ENCODE measurements at places on chromosomes 12 and 14. TPM values are rescaled to one million over a fixed set of nuclear protein-coding genes. Genes with fewer than 3 reads are reported as not detected.

DNA sequence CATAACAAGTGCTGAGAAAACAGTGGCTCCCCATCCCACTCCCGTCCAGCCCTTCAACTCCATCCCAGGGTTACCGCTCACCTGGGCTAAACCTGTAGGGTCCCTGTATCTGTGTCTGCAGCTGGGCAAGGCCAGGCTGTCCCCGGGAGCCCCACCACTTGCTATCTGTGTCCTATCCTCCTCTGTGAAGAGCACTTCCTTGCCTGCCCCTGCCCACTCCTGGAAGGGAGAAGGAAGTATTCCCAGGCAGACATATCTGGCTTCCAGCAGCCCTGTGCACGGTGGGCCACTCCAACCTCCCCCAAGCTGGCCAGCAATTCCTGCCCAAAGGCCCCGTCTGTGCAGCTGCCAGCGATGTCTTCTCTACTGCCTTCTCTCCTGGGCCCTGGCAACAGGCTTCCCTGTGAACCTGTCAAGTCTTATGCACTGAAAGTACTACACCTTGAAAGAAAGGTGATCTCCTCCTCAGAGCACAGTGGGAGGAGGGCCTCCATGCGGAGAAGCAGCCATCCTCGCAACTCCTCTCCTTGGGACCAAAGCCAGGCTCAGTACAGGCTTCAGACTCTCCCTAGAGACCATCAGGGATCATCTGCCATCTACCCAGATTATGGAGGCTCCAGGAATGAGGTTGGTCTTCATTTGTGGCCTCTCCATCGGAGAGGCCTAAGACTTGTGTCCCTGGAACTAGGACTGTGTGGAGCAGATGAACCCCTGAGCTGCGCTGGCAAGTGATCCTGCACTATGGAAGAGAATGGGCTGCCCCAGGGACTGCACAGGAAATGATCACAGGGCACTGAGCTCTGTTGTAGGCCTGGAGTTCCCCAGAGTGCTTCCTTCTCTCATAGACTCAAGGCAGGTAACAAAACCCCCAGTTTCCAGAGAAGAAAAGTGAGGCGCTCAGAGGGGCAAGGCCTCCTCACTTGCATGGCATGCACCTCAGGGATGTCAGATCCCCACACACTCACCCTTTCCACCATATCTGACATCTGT lies 663.6 kb downstream of the BCL11B start:
- DNase-seq: no peak

DNA sequence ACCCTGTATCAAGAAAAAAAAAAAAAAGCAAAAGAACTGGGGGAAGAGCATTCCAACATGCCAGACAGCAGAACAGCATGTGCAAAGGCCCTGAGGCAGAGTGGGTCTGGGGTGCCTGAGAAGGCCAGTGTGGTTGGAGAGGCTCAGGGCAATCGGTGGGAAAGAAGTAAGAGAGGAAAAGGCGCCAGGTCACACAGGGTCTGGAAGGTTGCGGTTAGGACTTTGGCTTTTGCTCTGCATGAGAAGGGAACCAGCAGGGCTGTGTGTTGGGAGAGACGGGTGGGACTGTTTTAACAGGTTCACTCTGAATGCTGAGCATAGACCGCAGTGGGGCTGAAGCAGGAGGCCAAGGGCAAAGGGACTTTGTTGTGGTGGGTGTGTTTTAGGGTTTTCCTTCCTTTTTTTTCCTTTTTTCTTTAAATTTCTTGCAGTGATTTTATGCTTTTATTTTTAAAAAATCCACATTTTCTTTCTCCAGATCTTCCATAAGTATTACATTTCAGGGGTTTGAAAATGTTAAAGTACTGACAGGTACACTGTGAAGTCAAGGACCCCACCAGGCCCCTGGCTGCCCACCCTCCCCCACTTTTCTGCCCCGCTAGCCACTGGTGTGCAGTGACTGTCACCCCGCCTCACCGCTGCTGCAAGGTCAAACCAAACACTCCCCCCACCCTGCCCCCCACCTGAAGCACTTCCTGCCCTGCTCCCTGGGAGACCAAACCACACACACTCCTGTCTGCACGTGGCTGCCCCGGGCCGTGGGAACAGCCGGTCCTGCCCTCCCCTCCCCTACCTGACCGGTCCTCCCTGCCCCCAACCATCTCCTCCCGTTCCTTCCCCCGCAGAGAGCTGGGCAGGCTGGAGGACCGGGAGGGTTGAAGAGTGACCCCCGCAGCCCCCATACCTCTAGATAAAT lies 30.0 kb downstream of the DTX1 start:
- peak; percentile 57 for DNase-seq

The ASB2 gene
- not detected for total RNA-seq

DNA sequence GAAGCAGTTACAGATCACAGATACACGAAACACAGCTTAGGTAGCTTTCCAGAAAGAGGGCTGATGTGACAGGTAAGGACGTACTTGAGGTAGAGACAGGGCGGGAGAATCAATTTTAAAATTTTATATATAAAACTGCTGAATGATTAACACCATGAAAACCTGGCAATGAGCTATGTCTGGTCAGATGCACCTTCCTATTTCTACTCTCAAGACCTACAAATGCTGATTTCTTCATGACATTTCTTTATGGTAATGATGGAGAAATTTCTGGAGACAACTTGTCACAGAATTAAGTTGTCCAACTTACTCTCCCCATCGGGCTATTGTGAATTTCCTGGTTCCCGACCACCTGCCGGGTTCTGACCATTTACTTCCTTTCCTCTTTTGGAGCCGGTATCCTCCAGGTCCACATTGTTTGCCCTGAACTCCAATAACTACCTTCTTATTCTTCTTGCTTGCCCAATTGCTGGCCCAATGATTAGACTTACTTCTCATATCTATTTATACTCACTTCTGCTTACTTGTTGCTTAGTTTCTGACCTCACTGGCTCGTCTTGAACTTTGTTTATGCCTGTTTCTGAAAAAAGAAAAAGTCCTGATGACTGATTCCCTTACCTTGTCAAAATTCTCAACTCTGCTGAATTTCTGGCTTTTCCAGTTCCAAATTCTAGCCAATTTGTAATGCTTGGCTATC lies 12.8 kb upstream of the ATP2B1 start:
- no peak for DNase-seq

GRCh38 chr14:76694106-76694505 lies 67.2 kb upstream of the VASH1 start:
- no peak for DNase-seq

DNA sequence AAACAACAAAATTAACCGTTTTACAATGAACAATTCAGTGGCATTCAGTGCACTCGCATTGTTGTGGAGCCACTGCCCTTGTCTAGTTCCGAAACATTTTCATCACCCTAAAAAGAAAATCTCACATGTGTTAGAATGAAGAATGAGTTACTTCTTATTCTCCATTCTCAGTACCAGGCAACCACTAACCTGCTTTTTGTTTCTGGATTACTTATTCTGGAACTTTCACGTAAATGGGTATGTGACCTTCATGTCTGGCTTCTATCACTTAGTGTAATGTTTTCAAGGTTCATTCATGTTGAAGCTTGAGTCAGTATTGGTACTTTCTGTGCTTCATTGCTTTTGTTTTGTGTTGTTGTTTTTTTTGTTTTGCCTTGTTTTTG lies 15.6 kb downstream of the RCOR1 start:
- DNase-seq: no peak

Measured in A172 (cell line).